ENCODE measurements at places on chromosomes 2 and 18.

DNA sequence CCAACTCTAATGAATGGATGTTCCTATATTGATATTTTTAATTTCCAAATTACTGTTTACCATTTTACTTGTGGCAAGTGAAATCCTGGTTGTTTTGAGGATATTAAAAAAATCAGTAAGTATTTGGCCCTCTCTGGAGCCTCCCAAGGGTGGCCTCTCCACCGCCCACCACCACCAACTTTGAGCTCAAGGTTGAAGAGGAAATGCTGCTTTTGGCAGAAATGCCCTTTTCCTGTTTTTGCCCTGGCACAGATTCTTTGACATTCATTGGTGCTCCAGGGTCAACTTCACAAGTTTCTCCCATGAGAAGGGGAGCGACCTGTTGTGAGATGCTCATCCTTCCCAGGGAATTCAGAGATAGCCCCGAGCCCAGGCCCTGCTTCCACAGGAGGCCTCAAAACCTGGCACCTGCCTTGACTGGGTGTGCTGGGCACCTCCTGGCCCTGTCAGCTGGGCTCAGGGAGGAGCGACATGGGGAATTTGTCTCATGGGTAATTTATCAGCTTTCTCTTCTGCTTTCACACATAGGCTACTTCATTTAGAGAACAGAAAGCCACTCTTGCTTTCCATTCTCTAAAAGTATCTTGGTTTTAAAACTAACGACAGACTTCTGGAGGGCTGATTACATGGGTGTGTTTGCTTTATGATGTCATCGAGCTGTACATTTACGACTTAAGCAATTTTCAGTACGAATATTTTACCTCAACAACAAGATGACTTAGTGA is 6.9 kb downstream of the CD8A start:
- DNase-seq = peak; percentile 8

DNA sequence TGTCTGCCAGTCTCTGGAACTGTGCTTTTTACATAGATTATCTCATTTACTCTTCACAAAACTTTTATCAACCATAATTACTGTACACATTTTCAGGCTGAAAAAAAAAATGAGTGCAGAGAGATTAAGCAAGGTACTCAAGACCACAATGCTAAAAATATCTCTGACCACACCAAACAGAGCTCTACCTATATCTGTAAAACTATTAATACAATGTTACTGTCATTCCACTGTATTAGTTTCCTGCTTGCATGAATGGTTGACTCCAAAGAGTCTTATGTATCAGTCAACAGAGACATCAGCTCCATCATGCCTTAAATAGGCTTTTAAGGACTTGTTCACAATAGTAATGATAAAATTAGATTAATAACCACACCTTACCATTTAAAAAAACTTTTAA is 134.7 kb upstream of the CCDC150 start:
- no peak for DNase-seq

DNA sequence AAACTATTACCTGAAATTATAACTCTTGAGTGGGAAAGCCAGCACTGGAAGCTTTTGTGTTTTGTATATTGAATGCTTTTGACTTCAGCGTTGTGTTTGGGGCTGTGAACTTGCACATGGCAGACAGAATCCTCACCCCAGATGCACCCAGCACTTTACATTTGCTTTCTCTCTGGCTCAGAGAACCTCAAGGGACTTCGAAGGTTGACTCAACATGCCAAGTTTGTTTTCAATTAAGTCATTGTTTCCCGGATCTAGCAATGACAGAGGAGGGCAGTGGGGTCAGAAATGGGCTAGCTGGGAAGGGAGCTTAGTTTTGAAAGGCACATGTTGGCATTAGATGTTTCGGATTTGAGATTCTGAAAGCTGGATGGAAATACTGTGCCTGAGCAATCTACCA is 22.4 kb downstream of the TET3 start:
- no peak for DNase-seq

DNA sequence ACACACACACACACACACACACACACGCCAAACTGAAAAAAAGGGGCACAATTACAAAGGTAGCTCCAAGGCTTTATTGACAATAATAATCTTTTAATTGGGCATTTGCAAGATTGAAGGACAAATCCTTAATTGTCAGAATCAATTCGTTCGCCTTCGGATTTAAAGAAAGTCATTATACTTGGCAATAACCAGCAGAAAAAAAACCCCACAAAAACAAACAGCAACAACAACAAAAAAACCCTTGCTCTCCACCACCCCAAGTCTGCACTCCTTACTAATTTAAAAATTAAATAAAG is 1.8 kb upstream of the HOXD8 start:
- DNase-seq = no peak

- no peak for DNase-seq
These were observed 12.8 kb upstream of the PSD4 start for GRCh38 chr2:113160962-113161361.

DNA sequence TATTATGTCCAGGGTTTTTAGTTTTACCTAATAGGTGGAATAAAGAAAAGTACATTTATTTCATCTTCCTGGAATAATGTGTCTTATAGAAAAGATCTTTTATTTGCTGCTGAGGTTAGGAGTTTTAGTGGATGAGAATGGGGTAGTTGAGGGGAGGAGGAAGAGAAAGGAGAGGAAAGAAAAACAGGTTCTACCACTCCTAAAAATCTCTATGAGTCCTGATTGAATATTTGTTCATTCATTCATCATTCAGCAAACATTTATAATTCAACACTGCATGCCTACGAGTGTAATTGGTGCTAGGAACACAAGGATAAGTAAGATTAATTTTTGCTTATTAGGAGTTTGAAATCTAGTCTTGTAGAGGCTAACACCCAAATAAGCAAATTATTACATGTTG is 45.2 kb upstream of the SLC4A10 start:
- DNase-seq = no peak

DNA sequence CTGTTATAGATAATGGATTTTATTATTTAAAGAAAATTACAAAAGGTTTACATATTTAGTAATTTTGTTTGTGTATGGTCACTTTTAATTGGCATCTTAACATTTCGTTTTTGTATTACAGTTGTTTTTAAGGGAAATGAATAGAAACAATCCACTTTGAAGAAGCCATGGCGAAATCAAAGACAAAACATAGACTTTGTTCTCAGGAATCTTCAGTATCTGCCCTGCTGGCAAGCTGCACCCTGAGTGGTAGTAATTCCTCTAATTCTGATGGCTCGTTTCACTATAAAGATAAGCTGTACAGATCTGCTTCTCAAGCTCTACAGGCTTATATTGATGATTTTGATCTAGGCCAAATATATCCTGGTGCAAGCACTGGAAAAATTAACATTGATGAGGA is 2.7 kb downstream of the C18orf54 start:
- DNase-seq = no peak

- peak; percentile 12 for DNase-seq
These were observed 24.9 kb upstream of the RAB10 start for GRCh38 chr2:26008851-26009566.

DNA sequence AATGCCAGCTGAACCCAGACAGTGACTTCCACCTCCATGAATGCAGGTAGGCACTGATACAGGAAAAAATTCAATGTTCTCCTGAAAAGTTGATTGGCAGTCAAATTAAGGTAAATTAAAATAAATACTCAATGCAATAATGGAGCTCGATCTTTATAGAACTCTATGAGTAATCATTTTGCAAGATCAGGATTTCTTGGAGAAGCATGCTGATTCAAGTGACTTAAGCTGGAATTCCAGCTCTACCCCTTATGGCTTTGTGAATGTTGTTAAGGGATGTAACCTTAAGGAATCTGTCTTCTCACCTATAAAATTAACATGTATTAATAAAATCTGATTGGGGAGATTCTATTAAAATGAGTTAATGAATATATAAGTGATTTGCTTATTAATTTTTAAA is 145.1 kb downstream of the QPCT start:
- DNase-seq = no peak

DNA sequence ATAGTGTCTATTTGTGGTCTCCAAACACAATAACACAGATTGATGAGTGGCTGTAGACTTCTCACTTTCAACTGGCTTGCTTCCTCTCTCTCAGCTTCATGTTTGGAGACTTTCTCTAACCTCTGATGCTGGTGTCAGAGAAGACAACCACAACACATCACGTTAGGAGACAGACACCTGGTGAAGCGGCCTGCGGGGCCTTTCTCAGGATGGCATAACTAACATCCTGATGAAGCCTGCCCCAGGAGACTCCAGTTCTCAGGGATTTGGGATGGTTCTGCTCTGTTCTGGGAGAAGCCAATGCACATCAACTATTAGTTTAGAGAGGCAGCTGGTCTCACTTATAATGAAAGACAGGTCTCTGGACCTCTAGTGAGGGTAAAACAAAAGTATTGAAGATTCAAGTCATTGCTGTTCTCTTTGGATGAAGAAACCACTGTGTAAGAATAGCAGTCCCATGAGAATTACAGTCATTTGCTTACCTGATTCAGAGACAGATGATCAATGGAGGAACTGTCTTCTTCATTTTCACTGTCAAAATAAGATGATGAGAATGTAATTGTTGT is 2.0 kb downstream of the IL1A start:
- no peak for DNase-seq

Data from activated naive CD4-positive, alpha-beta T cell treated with anti-CD3 and anti-CD28 coated beads for 36 hours (primary cell).